ENCODE measurements at places on chromosomes 7 and 10.

- no peak for DNase-seq
Observed at GRCh38 chr10:72525689-72526088, 100.2 kb downstream of the MICU1 start.

DNA sequence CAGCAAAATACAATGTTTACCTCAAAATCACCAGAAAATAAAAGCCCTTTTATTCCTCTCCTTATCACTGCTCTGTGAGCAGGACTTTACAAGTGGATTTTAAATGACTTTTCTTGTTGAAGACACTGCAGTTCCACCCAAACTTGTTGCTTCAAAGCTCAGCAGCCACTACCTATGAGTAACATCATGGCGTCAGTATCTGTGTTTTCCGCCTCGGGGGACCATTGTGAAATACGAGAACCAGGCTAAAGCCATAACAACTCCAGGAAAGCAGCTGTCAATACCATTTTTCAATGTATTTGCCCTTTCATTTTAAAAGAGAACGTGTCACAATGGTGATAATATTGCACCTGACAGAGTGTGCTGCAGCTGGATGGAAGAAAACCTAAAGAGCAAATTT is 284.0 kb upstream of the RNF32 start:
- DNase-seq, result no peak

DNA sequence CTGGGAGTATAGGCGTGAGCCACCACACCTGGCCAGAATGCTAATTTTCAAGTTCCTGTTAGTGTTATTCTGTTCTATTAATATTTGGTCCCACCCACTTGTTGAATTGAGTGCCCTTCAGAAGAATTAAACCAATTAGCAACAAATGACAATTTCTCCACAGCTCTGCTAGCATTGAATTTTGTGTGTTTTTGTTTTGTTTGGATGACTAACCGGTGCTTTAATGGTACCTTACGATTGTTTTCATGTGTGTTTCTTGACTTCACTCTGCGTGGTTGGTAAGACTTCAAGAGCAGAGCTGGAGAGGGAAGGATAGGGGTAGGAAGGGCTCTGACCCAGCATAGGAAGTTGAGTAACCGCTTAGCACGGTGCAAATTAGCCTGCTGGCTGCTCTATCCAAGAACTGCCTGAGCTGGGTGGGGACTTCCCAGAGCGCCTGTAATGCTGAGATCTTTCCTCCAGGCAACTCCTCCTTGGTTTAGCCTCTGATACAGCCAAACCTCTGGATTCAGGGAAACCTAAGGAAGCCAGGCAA is 4.6 kb downstream of the ARPC1B start:
- DNase-seq, result no peak

DNA sequence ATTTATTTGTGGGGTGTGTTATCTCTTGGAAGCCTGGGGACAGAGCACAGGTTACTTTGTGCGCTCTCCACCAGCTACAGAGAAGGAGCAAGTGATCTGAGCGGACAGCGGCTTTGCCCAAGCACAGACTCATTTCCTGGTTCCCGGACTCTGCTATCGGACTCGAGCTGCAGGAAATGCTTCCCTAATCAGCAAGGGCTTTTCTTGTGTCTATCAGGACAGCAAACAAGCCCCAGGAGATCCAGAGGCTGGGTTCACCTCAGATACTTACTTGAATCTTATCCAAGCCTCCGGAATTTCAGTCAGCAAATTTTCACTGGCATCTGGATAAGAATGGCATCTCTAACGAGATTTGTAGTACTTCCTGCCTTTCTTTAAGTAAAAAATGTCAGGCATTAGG is 27.8 kb downstream of the MRC1 start:
- DNase-seq, result no peak

- DNase-seq, result no peak
Observed at GRCh38 chr10:122098924-122099323, 110.0 kb downstream of the TACC2 start.

DNA sequence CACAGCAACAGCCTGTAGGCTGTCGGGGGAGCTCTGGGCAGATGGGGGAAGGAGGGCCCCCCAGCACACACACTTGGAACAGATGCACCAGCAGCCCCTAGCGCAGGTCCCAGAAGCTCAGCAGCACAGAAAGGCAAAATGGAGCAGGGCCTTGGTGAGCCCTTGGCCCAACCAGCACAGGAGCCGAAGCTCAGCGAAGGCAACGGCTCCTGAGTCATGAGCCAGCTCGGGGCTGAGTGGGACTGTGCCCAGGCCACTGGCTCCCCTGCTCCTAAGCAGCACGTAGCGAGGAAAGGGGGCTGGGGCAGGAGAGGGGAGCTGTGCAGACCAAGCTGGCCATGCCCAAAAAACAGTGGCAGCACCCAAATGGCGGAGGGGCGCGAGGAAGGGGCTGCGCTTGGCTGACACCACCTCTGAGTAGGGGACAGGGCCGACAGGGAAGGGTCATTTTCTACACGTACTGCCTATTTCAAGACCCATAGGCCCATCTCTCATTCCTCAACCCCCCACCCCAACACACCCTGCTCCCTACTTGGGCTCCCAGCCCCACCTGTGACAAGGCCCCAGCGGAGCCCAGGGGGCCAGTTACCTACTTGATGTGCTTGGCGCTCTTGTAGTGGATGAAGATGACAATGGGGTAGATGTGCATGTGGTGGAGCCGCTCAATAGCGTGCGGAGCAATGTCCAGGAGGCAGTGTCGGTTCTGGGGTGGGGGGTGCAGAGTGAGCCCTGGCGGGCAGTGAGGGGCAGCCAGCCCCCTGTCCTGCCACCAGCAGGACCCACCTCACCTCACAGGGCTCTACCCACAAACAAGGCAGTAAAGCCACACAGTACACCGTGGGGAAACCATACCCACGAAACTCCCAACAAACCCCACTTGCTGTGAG is 132.1 kb downstream of the DLG5 start:
- no peak for DNase-seq

- no peak for DNase-seq
Observed at GRCh38 chr7:142798451-142799436, 28.0 kb downstream of the PRSS2 start.

DNA sequence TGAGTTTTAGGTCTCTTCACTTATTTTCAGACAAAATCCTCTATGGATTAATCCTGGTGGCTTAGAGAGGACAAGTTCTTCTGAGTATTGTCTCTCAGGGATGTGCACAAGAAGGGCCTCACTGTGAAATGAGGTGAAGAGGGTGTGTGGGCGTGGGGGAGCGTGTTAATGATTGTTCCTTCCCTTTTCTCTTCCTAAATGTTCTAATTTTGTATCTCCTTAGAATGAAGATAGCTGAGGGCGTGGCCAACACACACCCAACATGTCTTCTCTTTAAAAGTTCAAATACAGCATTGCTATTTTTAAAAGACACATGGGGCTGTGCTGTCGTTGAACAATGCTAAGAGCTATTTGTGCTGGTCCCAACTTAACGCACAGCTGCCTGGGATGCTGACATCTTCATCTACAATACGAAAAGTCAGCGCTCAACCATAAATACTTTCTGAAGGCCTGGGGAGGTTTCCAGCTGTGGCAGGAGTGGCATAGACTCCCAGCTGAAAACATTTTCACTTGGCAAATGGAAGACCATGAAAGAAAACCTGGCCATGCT is 135.9 kb downstream of the JCAD start:
- DNase-seq, result no peak

GRCh38 chr7:47471831-47472230 is 110.1 kb downstream of the TNS3 start:
- DNase-seq, result no peak

GRCh38 chr10:25522294-25522693 is 347.5 kb downstream of the GPR158 start:
- DNase-seq, result no peak

DNA sequence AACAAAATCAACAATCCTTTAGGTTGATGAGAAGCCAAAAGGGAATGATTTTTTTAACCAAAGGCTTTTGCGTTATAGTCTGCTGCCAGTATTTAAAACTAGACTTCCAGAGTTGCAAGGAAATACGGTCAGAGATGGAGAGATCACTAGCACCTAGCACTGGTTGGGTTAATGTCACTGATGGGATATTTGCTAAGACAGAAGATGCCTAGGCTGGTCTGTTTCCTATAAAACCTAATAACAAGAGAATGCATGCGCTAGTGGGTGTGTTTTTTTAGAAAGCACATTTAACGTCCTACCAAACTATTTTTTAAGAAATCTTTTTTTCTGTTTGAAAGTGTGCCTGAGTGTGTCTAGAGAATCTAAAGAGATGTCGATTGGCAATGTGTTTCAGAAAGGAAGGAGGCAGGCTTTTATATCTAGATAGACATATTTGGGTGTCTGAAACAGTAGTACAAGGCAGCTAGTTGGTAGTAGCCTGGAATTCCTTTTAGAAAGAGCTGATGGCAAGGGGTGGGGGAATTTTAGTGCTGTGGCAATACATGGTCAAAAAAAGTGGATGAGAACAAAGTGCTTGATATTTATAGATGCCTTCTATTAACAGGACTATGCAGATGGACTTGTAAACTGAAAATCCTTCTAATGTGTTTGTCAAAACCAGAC is 863 bp downstream of the CALD1 start:
- no peak for DNase-seq

GRCh38 chr10:63416376-63416775 is 49.4 kb downstream of the JMJD1C start:
- no peak for DNase-seq

DNA sequence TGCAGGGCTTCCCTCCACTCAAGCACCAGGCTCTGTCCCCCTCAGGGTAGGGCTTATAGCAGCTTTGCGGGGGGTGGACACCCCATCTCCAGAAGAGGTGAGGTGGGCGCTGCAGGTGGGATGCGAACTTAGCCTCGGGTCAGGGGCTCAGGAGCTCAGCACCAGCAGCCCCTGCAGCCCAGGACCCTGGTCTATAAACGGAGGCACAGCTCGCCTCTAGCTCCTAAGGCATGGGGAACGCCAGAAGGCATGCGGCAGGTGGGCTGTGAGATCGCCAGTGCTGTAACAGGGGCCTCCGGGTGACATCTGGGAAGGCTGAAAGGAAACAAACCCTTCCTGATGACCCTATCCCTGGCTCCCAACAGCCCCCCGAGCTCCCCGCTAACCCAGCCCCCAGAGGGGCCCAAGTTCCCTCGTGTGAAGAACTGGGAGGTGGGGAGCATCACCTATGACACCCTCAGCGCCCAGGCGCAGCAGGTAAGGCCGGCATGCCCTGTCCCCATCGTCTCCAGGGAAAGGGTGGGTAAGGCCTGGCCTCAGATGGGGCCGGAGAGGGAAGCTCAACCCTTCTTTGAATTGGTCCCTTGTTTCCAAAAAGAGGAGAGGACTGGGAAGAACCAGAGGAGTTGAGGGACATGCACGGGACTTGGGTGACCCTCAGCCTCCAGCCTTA is 4.2 kb downstream of the NOS3 start:
- no peak for DNase-seq

- DNase-seq, result no peak
Observed at GRCh38 chr10:61071580-61071979, 127.6 kb upstream of the RHOBTB1 start.

Measured in stimulated activated CD8-positive, alpha-beta memory T cell treated with anti-CD3 and anti-CD28 coated beads, Interleukin-15, amount 100 ng/mL, for 48 hours (primary cell).